Stimulated activated CD8-positive, alpha-beta memory T cell treated with anti-CD3 and anti-CD28 coated beads, Interleukin-4, amount 100 ng/mL, for 4 hours (primary cell): ENCODE measurements at places on chromosomes 1 and 21.

DNA sequence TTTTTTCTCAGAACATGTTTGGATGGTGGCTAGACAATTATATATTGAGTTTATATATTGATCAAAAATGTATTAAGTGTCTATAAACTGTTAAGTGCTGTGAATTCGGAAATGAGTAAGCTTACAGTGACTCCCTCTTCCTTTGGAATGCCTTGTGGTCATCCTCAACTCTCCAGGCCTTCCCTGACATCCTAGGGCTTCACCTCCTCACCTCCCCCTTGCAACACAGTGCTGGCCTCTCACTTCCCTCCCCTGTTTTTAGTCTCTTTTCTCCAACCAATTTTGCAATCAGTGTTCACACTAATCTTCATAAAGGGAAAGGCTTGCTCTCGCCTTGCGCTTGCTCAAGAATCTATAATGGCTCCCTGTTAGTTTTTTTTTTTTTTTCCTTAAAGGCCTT, 95.1 kb upstream of the C1orf21 start:
- no peak for DNase-seq

DNA sequence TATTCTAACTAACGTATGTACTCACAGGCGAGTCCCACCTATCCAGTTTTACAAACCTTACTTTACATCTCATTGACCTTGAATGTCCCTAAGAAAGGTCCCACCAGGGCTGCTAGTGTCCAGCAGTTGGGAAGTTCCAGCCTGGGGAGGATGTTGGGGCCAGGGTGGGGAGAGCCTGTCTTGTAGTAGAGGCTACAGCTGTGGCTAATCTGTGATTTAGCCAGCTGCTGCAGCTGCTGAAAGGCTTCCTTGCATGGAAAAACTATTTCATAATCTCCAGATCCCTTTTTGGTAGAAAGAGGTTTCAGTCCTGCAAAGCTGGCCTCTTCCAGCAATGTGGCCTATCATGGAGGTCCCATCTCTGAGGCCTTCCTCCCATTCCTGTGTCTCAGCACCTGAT, 23.1 kb downstream of the TNN start:
- DNase-seq = no peak

DNA sequence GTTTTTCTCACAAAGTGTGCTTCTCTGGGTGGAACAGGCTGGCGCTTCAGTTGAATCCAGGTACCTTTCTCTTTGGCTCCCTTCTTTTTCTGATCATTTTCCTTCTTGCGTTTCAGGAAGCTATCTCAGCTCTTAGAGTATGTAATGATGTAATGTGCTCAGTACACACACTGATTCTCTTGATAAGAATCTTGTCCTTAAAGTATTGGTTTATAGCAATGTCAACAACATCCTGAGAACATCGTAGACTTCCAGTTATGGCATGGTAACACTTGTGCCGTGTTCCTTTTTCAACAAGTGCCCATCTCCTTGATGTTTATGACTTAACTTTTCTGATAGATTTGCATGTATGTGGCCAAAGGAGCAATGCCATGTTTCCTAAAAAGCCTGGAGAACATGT, 11.7 kb upstream of the ABCD3 start:
- DNase-seq = no peak

GRCh38 chr1:24855474-24855873, 74.6 kb downstream of the RUNX3 start:
- no peak for DNase-seq

- DNase-seq = no peak
Observed at GRCh38 chr1:24315391-24315790, 3.8 kb upstream of the GRHL3 start.

DNA sequence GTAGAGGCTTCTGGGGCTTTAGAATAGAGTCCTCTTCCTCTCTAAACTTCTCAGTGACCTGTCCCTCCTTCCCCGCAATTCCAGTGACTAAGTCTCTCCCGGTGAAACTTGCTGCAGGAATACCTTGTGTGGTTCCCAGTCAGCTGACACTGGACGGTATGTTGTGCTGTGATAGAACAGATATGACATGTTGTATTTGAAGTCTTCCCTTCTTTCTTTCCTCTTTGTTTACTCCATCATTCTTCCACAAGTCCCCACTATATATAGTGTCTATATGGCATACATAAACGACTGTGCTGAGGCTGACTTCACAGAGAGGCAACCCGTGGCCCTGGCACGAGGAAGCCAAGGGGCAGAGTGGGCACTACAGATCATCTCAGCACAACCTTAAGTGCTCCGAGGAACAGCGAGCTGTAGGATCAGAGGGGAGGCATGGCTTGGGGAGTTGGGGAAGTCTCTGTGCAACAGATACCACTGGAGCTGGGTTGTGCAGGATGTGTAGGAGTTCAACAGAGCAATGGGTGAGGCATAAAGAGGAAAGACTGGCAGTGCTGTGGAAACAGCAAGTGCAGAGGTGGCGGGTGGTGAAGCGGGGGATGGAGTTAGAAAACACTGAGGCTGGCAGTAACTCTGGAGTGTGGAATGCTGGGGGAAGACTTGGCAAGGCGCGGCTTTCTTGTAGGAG, 237.8 kb downstream of the TRABD2B start:
- no peak for DNase-seq

GRCh38 chr1:157852476-157852875, 10.9 kb upstream of the CD5L start:
- no peak for DNase-seq
